ENCODE measurements at places on chromosomes 7 and 10. TPM values are rescaled to one million over a fixed set of nuclear protein-coding genes. Genes with fewer than 3 reads are reported as not detected.

The LZTS2 gene
- total RNA-seq, result 109 TPM

The PPP1R17 gene
- not detected for total RNA-seq

The NRG3 gene
- total RNA-seq, result 8.9 TPM

The CRHR2 gene
- total RNA-seq, result not detected

The TNKS2 gene
- total RNA-seq, result 50.3 TPM

The ADRA2A gene
- 0.48 TPM for total RNA-seq

The LIPN gene
- total RNA-seq, result not detected

The CHRM2 gene
- 1.4 TPM for total RNA-seq

The WBP1L gene
- total RNA-seq, result 77.8 TPM

The GIMAP2 gene
- 31.6 TPM for total RNA-seq

The GPER1 gene
- 1.8 TPM for total RNA-seq

The FFAR4 gene
- total RNA-seq, result not detected

The STEAP1B gene
- total RNA-seq, result 16.4 TPM

The CCDC7 gene
- total RNA-seq, result 2.4 TPM

The NSUN5 gene
- total RNA-seq, result 11.9 TPM

The SLC18A3 gene
- total RNA-seq, result not detected

The PLCE1 gene
- total RNA-seq, result 0.19 TPM

The DHTKD1 gene
- total RNA-seq, result 12.0 TPM

The BTBD16 gene
- total RNA-seq, result not detected

The ABCB4 gene
- total RNA-seq, result 0.78 TPM

The GARIN1A gene
- total RNA-seq, result 0.05 TPM

The TMEM184A gene
- total RNA-seq, result 0.64 TPM

The NPFFR1 gene
- not detected for total RNA-seq

The NKX1-2 gene
- not detected for total RNA-seq

The KLF14 gene
- not detected for total RNA-seq

The NEBL gene
- total RNA-seq, result 0.44 TPM

Measured in glomerular endothelial cell (primary cell).